ENCODE measurements at places on chromosomes 2 and 18.

- DNase-seq = no peak
Measured at GRCh38 chr2:145939949-145940348, 1420.0 kb upstream of the ZEB2 start.

DNA sequence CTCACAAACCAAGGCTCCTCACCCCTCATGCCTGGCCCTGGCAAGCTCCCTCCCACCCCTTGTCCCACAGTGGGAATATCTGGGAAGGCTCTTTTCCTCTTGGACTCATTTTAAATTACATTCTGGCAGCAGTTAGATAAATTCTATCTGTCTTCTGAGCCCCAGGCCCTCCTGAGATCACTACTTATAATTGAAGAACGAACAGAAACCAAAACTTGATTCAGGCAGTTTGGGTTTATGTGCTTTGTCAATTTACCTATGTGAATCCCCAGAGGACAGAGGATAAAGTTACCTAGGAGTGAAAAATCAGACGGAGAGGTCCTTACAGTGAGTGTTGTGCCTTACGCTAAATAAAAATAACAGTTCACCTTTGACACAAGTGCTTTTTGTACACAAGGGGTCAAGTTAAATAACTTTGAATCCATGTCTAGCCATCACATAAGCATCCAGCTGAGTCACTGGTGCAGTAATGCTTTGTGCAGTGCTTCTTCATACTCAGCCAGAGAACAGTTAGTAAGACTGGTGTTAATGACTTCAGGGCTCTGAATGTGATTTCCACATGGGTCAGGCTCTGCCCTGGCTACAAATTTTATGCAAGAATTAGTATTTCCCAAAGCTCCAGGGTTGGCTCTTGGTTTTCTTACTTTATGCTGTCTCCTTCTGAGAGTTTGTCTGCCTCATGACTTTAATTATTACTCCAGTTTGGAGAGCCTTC, 329.3 kb downstream of the INSIG2 start:
- no peak for DNase-seq

DNA sequence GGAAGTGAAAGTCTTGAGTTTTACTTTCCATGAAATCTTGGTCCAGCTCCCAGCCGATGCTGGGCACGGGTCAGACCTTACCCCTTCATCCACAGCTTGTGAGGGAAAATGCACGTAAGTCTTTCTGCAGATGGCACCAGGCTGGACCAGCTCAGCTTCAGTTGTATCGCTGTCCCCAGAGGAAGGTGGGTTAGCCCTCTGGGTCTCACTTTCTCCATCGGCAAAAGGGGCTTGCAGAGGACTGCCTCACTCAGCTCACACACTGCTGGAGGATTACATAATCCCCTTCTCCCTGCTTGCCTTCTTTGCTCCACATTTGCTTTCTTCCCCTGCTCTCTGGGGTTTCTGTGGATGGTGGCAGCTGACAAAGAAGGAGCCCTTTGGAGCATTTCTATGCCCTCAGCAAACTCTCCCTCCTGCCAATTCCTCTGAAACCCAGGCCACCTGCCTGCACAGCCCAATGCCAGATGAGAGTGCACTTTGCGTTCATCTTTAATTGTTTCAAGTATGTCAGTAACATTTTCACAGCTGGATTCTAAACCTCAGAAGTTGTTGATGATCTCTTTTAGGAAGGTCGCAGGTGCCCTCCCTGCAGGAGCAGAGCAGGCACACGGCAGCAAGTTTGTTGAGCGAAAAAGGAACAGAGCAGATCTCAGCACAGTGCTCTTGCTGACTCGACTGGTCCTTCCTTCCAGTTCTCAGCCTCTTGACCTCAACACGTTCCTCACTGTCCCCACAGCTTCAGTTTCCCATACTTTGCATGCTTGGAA, 155.6 kb upstream of the GLI2 start:
- no peak for DNase-seq

GRCh38 chr2:10709290-10709939, 12.0 kb upstream of the ATP6V1C2 start:
- DNase-seq = no peak

DNA sequence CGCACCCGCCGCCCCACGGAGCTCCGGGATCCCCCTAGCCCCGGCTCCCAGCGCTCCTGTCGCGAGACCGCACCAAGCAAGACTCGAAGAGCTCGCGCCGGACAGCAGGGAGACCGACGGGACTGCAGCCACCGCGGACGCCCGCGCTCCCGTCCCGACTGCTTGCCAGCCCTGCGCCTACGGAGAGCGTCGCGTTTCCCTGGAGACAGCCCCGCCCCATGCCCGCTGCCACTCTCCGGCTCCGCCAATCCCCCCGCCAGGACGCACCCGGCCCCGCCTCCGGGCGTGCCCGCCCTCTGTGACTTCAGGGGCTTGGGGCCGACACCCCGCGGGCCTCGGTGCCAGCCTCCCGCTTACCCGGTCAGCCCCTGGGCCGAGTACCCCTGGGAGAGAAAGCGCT, at the start of gene ANKMY1:
Gene ANKMY1, minus strand, starts transcription at position 181 of the 400 bp plus-strand sequence. CDS start 653 bp downstream, outside the sequence.
- DNase-seq = peak; percentile 49

GRCh38 chr18:50338122-50338521, 36.7 kb upstream of the SKA1 start:
- no peak for DNase-seq

GRCh38 chr18:58400331-58400870, 228.5 kb downstream of the ALPK2 start:
- no peak for DNase-seq

GRCh38 chr18:60024345-60024744, 124.5 kb downstream of the PMAIP1 start:
- DNase-seq = no peak

DNA sequence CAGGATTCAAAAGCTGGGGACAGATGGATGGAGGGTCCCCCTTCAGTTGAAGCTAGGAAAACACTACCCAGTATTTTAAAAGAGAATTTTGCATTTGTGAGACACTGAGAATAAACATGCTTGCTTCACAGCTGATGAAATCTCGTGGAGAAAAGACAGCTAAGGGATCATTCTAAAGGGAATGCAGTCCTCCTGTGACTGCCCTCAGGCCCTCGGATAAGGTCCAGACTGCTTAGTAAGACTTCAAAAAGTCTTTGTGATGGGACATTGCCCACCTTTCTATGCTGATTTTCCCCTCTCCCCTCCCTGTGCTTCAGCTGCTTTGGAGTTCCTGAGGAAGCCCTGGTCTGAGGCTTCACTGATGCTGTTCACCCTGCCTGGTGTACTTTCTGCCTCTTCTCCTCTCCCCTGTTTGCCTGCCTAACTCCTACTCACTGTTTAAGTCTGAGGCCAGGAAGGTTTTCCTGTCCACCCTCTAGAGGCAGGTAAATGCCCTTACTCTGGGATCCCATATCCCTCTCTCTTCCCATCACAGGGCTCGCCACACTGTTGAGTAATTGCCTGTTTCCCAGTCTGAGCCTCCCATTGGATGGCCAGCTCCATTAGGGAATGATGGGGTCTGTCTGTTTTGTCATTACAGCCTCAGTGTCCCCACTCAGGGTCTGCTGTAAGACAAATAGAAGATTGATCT, 26.6 kb downstream of the POLE4 start:
- DNase-seq = no peak

DNA sequence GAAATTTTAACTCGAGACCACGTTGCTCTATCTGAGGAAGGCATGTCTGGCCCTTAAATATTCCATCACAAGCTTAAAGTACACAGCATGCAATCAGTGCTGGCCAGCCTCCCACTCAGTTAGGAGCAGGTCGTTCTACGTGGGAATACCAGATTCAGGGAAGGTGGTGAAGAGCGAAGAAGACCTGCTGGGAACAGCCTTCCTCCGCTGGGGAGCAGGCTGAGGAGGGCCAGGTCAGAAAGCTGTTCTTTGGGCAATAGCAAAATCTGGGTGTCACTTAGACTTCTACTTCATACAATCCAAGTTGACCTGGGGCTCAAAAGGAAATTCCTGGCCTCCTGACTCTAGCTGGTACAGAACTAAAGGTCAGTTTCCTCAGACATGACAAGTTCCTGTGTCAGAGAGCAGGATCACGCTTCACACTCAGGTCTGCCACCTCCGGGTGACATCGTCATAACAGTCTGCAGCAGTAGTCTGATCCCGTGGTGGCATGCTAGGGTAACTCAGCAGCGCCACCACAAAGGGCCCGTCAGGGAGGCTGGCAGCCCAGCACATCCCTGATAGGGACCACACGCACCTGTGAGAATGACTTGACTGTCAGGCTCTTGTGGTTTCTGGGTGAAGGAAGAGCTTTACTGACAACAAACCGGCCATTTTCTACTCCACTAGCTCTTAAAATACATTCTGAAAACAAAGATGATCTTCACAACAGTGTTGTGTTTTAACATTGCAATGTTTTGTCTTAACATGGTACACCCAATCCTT, 35.2 kb upstream of the NAPG start:
- DNase-seq = peak; percentile 16

DNA sequence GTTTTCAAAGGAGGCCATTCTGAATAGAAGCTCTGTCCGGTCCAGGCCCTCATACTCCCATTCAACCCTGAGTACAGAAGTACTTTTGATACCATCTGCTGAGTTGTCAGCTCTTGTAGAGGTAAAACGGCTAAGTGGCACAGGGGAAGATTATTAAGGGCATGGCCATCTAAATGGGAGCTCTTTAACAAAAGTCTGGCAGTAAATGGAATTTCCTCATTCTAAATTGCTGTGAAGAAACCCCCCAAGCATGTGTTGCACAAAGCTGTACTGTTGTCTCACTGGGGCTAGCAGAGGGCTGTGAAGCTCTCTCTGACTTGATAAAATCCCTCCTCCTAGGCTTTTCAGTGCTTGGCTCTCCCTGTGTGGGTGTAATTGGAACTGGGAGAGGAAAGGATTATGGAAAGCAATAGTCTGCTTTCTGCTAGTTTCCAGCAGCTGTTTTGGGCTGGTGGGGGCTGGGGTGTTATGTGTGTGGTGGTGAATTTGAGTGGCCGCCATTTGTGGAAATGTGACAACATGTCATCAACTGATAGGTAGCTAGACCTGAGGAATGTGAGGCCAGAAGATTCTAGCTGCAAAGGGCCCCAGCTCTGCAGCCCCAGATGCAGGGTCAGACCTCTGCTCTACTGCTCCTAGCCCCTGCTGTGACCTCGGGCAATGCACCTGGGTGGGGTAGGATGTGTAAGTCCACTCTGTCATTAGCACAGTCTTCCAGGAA, 65.1 kb downstream of the MAP4K4 start:
- no peak for DNase-seq

GRCh38 chr2:26801328-26801727, 15.5 kb downstream of the CENPA start:
- no peak for DNase-seq

- DNase-seq = no peak
Measured at GRCh38 chr2:141496810-141497209, 634.0 kb downstream of the LRP1B start.

DNA sequence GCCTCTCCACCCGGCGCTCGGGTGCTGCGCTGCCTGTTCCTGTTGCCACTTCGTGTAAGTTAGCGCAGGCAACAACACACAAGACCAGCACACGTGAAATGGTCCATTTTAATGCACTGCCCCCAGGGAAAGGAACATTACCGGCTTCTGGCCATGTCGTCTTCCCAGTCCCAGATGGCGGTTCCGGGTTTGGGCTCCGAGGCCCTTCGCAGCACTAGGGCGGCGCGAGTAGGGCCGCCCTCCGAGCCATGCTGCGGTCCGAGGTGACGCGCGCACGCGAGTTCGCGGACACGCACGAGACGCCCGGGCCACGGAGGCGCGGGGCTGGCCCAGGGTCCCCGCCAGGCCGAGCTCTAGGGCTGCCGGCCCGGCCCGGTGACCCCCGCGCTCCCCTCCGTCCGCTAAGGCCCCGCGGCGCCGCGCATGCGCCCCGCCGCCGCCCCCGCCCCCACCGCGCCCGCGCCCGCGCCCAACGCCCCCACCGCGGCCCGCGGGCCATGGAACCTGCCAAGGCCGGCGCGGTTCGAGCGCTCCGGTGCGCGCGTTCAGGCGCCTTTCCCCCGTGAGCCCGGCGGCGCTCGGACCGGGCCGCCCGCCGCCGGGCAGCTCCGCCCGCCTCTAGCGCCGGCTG, 367 bp upstream of the ZNF236 start:
- DNase-seq = peak; percentile 64

- DNase-seq = no peak
Measured at GRCh38 chr18:8771930-8772329, 66.6 kb downstream of the MTCL1 start.

DNA sequence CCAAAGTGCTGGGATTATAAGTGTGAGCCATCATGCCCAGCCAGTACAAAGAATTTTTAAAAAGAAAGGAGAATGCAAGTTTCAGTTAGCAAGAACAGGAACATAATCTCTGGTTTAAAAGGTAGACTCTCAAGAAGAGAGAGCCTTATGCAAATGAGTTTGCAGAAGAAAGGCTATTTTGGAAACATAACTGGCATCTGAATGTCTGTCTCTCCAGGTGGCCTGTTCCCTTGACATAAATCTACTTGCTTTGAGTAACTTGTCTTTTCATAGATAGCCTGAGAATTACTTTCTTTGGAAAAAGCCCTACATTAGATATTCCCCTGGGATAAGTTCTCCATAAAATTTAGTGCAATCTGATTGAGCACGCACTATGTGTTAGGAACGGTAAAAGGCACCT, 109.6 kb downstream of the ICOS start:
- DNase-seq = no peak

GRCh38 chr2:198452327-198452726, 647.9 kb downstream of the PLCL1 start:
- DNase-seq = no peak

- DNase-seq = no peak
Measured at GRCh38 chr2:220460257-220460985, 833.0 kb downstream of the SLC4A3 start.

DNA sequence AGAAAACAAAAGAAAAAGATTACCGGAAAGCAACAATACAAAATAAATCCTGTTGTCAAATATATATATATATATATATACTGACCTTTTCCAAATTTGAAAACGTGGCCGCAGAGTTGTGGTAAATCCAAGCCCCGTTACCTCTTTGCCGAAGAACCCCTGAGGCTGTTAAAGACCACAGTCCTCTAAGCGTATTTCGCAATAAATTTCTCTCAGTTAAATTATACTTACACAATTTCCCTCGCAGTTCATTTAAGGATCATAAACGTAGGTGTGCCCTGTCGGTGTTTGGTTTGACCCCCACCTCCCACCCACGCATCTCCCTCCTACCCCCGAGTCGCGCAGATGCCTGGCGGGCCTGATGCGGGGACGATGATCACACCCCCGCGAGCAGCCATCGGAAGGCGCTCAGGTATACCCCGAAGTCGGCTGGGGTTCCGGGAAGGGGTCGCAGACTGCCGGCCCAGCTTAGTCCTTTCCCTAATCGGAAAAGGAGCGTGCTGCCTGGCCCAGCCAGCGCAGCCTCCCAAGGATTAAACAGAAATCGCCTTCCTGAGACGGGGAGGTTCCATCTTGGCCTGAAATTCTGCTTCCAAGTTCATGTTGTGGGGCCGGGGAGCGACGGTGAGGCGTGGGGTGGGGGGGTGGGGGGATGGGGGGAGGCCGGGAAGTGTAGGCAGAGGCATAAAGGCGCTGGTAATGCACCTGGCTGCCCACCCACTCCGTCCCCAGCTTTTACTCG, 2.9 kb upstream of the MEIS1 start:
- no peak for DNase-seq

GRCh38 chr18:24567199-24567598, 106.8 kb downstream of the HRH4 start:
- no peak for DNase-seq

All from activated effector memory CD4-positive, alpha-beta T cell treated with Interleukin-2 at 50 U/mL for 16 hours (primary cell).